NCI-H1417 treated with DMSO at 0.1 percent for 48 hours (cell line): ENCODE measurements at places on chromosomes 11 and 22.

DNA sequence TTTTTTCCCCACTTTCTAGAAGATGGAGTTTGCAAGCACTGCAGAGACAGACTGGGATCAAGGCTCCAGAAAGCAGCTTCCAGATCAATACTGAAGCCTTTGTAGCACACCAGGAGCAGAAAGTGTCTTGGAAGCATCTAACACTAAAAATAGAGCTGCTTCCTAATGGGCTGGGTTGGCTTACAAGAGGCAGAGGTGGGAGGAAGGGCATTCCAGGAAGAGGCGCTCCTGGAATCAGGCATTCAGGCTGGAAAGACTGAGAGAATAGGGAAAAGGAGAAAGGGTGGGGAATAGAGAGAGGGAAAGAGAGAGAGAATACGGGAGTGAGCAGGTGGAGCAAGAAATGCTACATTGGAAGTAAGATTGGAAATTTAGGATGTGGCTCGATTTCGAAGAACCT lies 395.9 kb downstream of the OPCML start:
- DNase-seq, result no peak

DNA sequence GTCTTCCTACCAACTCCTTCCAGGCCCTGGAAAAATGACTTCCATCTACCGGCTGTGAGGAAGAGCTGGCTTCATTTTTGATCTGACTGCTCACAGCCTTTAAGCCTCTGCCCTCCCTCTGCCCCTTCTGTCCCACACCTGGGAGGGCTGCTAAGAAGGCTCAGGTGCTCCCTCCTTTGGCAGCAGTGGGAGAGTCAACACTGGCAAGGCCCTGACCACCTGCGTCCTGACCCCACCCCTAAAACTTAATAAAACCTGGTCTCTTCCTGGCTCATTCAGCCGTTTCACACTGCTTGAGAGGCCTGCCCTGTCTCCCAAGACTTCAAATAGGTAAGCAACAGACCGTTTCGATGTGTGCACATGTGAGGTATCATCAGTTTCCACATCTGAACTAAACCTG lies 52.1 kb upstream of the NFRKB start:
- no peak for DNase-seq

- DNase-seq, result peak; percentile 88
Observed at GRCh38 chr11:19164230-19164855, 37.4 kb downstream of the CSRP3 start.

DNA sequence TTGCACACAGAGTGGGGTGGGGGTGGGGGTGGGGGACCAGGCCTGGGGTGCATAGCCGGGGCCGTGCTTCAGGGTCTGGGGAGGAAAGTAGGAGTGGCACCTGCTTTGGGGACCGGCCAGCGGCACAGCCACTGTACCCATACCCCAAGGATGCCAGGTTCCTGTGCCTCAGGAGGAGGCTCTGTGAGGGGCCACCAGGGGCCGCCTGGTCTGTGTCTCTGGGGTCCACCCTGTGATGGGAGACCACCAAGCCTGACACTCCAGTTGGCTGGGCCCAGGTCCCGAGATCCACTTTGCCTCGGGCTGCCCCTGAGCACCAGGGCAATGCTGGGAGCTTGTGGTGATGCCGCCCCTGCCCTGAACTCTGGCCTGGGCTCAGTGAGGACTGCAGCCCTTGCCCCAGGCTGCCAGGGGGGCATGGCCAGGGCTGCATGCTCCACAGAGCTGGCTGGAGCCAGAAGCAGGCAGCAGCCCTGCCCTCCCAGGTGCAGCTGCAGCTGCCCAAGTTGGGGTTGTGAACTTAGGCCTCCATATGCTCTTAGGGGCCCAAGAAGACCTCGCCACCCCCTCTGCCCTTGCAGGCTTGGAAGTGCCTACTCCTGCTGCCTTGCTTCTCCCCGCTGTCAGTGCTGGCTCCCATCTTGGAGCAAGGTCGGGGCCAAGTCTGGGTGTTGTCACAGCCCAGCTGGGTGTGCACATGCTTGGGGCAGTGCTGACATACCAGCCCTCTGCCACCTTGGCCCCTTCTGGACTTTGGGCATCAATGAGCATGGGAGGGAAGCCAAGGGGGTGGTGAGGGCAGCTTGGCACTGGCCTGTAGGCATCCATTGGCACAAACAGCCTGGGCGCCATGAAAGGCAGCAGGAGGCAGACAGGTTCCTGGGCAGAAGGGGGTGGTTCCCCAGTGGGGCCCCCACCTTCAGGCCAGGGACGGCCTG lies 123.3 kb upstream of the THY1 start:
- DNase-seq, result no peak

GRCh38 chr11:66340596-66341501 lies 4.1 kb downstream of the BRMS1 start:
- DNase-seq, result no peak

DNA sequence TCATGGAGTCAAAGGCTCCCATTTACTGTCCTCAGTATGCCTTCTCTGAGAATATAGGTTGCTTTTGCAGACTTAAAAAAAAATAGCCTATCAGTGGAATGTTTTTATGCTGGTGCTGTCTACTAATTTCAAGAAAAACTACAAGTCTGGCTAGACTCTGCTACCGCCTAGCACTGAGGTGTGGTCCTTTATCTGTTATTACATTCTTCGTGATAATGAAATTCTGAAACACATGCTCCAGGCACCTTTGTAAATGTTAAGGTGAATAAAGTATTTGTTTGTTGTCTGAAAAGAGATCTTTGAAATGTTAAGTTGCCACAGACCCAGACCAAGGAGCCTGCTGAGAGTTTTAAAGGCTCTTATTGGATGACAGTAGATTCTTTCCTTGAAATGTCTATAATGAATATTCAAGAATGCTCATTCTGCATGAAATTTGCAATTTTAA lies 95.3 kb downstream of the DBX1 start:
- no peak for DNase-seq

GRCh38 chr22:39317775-39318506 lies 1.5 kb downstream of the RPL3 start:
- no peak for DNase-seq

- DNase-seq, result no peak
Observed at GRCh38 chr11:71482746-71483364, 29.9 kb downstream of the NADSYN1 start.

DNA sequence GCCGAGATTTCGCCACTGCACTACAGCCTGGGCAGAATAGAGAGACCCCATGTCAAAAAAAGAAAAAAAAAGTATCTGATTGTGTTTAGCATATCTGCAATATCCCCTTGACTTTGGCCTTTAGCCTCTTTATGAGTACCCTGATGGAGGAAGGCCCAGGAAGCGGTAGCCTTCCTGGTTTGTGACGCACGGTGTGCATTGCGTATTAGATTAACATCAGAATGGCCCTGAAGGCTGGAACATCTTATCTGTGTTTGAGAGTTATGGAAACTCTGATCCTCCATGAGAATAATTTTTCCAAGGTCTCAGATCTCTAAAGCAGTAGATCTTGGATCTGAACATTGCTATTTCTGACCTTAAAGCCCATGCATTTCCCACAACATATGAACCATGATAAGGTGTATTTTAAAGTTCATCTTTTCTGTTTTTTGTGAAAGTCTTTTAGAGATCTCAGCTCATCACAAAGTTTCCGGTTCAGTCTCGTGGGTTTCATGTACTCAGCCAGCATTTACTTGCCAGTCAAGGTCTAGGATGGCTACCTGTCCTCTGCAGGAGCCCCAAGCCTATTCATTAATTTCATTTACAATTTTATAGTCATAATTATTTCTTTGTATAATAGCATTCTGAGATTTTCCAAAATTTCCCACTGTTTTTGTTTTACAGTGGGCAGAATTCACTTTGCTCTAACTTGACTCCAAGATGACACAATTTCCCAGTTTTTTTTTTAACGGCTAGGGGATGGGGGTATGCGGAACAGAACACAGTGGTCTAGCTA lies 605 bp upstream of the FDX1 start:
- no peak for DNase-seq

DNA sequence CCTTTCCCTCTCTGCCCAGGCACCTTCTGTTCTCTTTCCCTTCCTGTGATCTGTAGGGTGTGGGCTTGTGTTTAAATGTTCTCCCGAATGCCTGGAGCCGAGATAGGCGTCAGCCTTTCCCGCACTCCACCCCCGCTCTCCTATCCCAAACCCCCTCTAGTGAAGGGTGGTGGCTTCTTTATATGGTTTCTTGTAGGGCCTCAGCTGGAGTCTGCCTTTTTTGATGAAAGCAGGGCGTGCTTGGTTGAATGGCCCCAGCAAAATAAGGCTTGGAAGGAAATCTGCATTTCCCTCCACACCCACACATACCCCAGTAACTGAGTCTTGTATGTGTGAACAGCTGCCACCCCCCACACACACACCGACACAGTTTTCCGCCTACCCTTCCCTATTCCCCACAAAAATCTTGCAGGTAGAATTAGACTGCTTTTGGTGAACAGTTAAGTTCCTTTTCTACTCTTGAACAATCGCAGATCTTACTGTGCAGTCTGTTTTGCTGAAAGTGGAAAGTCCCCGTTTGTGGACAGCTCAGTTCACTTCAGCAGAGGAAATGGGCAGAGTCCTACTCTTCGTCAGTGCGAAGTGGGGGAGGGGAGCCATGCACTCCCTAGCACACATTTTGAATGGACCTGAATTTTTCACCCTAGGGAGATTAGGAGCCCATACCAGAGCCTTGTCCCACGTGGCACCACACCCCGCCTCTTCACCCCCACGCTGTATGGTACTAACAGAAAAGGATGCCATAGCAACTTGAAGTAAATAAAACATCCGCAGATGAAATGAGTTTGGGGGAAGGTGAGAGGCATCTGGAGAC lies 25.5 kb upstream of the GRK2 start:
- DNase-seq, result no peak

DNA sequence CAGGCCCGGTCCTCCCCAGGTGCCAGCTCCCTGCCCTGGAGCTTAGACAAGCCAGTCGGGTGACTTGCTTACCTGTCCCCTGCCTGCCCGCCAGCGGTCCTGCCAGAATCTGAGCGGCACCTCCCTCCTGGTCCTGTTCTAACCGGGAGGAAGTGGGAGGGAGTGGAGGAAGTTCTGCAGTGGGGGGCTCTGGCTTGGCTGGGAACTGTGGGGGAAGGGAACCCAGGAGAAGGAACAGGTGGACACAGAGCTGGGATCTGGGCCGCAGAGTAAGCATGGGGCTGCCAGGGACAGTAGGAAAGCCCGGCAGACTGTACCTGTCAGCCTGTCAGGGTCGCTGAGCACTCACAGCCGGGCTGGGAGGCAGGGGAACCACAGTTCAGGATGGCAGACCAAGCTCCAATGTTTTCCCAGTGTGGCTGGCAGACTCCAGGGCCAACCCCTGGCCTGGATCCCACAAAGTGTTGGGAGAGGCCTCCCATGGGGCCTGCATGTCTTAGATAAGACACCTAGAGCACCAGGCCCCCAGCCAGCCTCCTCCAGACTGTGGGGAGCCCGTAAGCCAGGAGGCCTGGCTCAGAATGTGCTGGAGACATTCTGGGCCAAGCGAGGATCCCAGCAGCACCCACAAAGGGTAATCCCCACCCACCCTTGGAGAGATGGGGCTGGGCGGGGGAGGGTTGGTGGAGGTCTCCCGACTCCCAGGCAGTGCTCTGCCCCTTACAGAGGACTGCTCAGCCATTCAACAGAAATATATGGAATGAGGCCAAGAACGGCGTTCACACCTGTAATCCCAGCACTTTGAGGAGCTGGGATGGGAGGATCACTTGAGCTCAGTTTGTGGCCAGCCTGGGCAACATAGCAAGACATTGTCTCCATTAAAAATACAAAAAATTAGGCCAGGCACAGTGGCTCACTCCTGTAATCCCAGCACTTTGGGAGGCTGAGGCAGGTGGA lies 2.3 kb downstream of the CYB5R3 start:
- no peak for DNase-seq

DNA sequence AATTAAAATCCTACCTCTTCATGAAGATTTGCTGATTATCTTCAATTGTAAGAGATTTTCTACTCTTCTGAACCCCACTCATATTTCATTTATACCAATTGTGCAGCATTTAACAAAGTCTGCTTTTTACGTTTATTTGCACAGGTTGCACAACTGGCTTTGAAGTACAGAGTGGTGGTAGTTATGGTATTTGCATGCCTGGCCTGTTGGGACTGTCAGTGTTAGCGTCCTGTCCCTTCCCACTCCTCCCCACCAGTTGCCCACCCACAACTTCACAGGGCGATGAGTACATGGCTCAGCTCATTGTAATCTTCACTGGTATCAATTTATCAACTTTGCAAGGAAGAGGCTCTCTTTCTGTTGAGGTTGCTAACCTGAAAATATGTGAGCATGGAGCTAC lies 372.3 kb downstream of the AASDHPPT start:
- no peak for DNase-seq

- DNase-seq, result peak; percentile 46
Observed at GRCh38 chr11:118956094-118956846, at the start of gene UPK2. TSS of gene UPK2 (plus strand) at chr11:118956298. CDS start at chr11:118956351, 53 bp downstream.
